WTC11 (cell line): ENCODE measurements at places on chromosomes 4 and X. TPM values are rescaled to one million over a fixed set of nuclear protein-coding genes. Genes with fewer than 3 reads are reported as not detected.
A peak's percentile ranks its signal among the peaks of the same experiment; 100 is the strongest.

GRCh38 chr4:10015140-10015753 lies 6.0 kb downstream of the SLC2A9 start:
- H3K4me3 ChIP-seq: no peak overlapping the region
- peak; percentile 73 for DNase-seq
- H3K27ac ChIP-seq: no peak overlapping the region

DNA sequence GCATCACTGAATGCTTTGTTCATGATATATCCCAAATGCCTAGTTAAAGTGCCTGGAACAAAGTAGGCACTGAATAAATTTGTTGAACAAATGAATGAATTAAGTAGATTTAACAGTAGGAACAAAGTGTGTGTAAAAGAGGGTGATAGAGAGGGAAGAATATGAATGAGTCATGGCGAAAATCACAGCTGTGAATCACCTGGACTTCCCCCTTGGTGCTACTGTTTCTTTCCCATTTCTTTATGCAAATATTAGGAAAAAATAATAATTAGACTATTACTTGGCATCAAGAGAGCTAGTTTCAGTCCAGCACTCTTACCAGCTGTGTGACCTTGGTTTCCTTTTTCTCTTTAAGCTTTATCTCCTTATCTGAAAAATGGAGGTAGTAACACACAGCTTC lies 9.2 kb downstream of the SPIN3 start:
- no peaks in the 10 kb centered on the region for H3K4me1 ChIP-seq
- peaks cover 54% of the 10 kb centered on the region for H3K36me3 ChIP-seq
- no peak overlapping the region for H3K4me3 ChIP-seq

GRCh38 chrX:140507982-140508305 lies 3.1 kb upstream of the SOX3 start:
- H3K27ac ChIP-seq: no peak overlapping the region
- peaks cover 29% of the 10 kb centered on the region for H3K4me1 ChIP-seq
- H3K4me3 ChIP-seq: peak overlapping the region; percentile 77
- peaks cover 84% of the 10 kb centered on the region for H3K27me3 ChIP-seq

GRCh38 chr4:8917868-8918783 lies 46.5 kb upstream of the HMX1 start:
- no peak overlapping the region for H3K4me3 ChIP-seq
- peak; percentile 91 for DNase-seq
- H3K27ac ChIP-seq: no peak overlapping the region
- H3K27me3 ChIP-seq: peaks cover 13% of the 10 kb centered on the region

DNA sequence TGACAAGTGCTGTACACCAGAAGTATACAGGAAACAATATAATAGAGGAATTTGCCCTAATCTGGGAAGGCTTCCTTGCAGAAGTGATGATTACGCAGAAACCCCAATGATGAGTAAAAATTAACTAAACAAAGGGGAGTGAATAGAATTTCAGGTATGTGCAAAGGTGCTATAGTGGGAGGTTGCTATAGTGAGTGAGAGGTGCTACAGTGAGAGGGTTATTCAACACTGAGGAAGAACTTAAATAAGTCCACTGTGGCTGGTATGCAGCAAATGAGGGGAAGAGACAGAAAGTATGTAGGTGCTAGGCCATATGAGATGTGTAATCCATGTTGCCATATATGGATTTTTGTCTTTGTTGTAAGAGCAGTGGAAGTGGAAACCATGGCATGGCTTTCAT lies 69.5 kb downstream of the TRIM2 start:
- DNase-seq: no peak
- H3K27ac ChIP-seq: peak overlapping the region; percentile 44
- peaks cover 48% of the 10 kb centered on the region for H3K4me1 ChIP-seq
- H3K27me3 ChIP-seq: no peaks in the 10 kb centered on the region
- no peak overlapping the region for H3K4me3 ChIP-seq

DNA sequence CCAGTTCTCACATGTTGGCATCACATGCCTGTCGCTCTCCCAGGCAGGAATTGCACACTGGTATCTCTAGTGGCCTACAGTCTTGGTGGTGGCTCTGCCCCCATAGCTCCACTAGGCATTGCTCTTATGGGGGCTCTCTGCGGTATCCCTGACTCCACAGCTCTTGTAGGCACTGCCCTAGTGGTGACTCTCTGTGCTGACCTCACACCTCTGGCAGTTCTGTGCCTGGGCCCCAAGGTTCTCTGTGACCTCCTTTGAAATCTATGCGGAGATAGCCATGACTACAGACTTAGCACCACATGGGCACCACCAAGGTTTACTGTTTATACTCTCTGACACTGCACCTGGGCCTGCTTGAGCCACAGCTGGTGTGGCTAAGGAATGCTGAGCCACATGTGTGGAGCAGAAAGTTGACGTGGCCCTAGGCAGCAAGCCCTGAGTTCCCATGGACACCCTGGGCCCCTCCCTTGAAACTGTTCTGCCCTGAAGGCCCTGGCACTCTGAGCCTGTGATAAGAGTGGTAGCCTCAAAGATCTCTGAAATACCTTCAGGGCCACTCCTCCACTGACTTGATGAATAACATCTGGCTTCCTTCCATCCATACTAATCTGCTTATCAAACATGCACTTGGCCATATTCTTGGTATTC lies 8.0 kb downstream of the SLC9B1 start:
- H3K4me3 ChIP-seq: no peak overlapping the region
- H3K36me3 ChIP-seq: no peaks in the 10 kb centered on the region
- H3K4me1 ChIP-seq: no peaks in the 10 kb centered on the region
- no peak for DNase-seq
- no peaks in the 10 kb centered on the region; the same call in 1 of the 2 replicates for H3K27me3 ChIP-seq

GRCh38 chr4:121183361-121183760 lies 19.2 kb upstream of the TNIP3 start:
- peaks cover 12% of the 10 kb centered on the region for H3K4me1 ChIP-seq
- H3K4me3 ChIP-seq: no peak overlapping the region
- peaks cover 9% of the 10 kb centered on the region for H3K36me3 ChIP-seq
- no peak for DNase-seq
- no peaks in the 10 kb centered on the region; the same call in 1 of the 2 replicates for H3K27me3 ChIP-seq

DNA sequence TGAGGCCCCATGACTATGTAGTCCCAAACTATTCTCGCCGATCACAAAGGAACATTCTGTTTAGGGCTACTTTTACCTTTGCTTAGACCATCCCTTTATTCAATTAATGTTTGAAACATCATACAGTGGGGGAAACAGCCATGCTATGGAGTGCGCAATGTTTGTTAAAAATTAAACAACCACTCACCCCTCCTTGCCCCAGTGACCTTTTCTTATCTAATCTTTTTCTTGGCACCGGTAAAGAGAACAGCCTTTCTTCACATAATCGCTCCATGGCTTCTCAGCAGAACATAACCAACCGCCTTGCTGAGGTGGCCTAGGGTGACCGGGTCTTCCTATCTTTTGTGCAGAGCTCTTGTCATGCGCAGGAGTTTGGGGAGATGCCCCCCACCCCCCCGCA lies 152.6 kb downstream of the VCX3A start:
- H3K4me3 ChIP-seq: no peak overlapping the region
- H3K4me1 ChIP-seq: peaks cover 28% of the 10 kb centered on the region
- H3K36me3 ChIP-seq: no peaks in the 10 kb centered on the region
- H3K27ac ChIP-seq: no peak overlapping the region
- no peaks in the 10 kb centered on the region for H3K27me3 ChIP-seq

DNA sequence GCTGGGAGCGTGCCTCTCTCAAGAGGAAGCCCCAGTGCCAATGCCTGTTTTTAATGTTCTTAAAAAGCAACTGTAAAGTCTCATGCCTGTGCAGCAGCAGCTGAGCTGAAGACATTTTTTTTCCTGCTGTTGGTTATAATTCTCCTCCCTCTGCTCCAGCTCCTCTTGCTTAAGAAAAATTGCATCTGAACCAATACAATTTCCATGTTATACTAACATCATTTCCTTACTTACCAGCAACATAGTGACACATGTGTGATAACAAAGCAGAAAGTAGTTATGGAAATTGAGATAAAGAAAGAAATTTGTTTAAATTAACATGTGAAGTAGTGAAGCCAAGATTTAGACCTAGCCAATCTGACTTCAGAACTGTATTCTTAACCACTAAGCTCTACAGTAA lies 101.4 kb downstream of the TBC1D19 start:
- DNase-seq: no peak
- 0 out of 2 replicates have a peak overlapping the region, but pooled peaks have one; percentile 15 for H3K27ac ChIP-seq
- no peak overlapping the region for H3K4me3 ChIP-seq
- H3K4me1 ChIP-seq: peaks cover 15% of the 10 kb centered on the region
- no peaks in the 10 kb centered on the region; the same call in 1 of the 2 replicates for H3K27me3 ChIP-seq
- peaks cover 14% of the 10 kb centered on the region for H3K36me3 ChIP-seq

DNA sequence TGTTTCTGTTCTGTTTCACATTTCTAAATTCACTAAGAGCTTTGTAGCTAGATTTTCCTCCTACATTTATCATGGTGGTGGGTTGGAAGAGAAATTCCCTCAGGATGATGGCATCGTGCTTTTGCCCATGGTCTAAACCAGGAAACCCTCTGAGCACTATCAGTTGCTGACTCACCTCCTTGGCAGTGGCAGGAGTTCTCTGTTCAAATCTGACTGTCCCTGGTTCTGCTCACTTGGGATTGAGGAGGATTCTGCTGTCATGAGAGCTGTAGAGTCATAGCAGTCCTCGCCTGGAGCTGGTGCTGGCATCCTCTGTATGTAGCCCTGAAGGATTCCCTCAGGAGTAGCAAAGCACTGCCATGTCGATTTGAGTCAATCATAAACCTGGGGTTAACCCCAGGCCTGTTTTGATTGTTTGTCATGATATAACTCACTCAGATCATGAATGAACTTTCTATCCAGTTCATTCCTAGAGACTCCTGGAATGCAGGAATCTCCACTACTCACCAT lies 9.4 kb downstream of the TEX13A start:
- no peak overlapping the region for H3K4me3 ChIP-seq
- no peaks in the 10 kb centered on the region; the same call in 1 of the 2 replicates for H3K4me1 ChIP-seq
- no peaks in the 10 kb centered on the region for H3K27me3 ChIP-seq
- DNase-seq: no peak
- H3K36me3 ChIP-seq: 0 out of 2 replicates have a peak, but pooled peaks cover 3% of the 10 kb centered on the region

GRCh38 chrX:114650351-114650750 lies 66.5 kb downstream of the HTR2C start:
- DNase-seq: no peak
- H3K4me1 ChIP-seq: no peaks in the 10 kb centered on the region
- H3K36me3 ChIP-seq: no peaks in the 10 kb centered on the region
- no peak overlapping the region for H3K27ac ChIP-seq

- H3K4me3 ChIP-seq: no peak overlapping the region
- H3K27ac ChIP-seq: no peak overlapping the region
- no peak for DNase-seq
Measured at GRCh38 chr4:141860974-141861373, 224.6 kb downstream of the IL15 start.

DNA sequence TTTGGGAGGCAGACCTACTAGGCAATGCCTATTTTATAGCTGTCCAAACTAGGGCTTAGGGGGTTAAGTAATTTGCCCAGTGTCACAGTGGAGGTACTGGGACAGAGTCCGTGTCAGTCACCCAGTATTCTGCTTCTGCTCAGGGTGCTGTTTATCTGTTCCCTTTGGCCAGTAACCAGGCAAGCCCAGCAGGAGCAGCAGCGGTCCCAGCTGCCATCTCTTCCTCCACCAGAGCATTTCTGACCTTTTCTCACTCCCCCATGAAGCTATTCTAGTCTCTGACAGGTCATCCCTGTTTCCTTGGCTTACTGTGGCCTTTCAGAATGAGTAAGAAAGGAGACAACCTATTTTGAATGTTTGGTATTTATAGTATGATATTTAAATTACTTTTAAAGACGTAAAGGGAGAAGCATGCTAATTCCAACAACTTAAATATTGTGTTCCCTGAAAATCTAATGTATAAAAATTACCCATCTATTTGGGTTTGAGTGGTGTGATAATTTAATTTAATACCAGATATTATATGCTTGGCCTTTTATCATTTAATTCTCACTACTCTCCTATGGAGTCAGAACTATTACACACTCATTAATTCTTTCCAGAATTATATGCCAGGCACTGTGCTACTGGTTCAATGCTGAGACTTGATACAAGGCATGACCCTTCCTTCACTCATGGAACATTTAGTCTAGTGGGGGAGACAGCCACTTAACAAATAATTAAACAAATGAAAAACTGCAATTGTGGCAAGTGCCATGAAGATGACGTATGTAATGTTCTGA lies 60.6 kb downstream of the RPS6KA3 start:
- no peak for DNase-seq
- H3K27ac ChIP-seq: no peak overlapping the region

- DNase-seq: no peak
- no peak overlapping the region for H3K27ac ChIP-seq
- H3K4me1 ChIP-seq: peaks cover 34% of the 10 kb centered on the region
- H3K27me3 ChIP-seq: no peaks in the 10 kb centered on the region
- H3K4me3 ChIP-seq: no peak overlapping the region
- no peaks in the 10 kb centered on the region for H3K36me3 ChIP-seq
Measured at GRCh38 chrX:63506320-63506719, 155.2 kb upstream of the SPIN4 start.

GRCh38 chr4:109169170-109169569 lies 133.3 kb downstream of the COL25A1 start:
- no peak overlapping the region for H3K4me3 ChIP-seq
- peaks cover 3% of the 10 kb centered on the region for H3K4me1 ChIP-seq
- H3K36me3 ChIP-seq: no peaks in the 10 kb centered on the region
- no peak overlapping the region for H3K27ac ChIP-seq
- no peaks in the 10 kb centered on the region for H3K27me3 ChIP-seq

DNA sequence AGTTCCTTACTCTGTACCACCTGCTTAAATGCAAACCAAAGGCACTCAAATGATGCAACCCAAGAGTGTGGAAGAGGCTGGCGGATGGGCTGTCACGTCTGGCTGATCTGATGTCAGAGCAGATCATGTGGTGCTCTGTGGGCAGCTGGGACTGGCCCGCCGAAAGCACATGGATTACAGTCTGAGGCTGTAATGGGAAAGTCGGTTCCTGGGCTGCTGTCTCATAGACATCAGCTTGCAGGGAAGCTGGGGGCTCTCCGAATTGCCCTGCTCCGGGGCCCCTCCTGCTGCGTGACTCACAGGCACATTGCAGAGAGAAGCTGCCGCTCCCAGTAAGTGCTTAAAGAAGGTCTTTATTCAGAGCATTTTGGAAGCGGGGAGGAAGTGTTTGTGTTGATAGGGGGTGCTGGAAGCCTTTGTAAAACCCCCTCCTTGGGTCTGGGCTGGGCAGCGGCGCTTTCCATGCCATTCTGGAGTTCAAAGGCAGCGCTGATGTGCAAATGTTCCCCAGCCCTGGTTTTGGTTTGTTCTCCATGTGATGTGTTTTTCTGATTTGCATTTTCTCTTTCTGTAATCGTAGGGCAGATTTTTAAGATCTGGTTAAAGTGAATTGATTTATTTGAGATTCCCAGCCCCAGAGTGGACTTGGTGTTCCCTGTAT lies 181.1 kb downstream of the LARP7 start:
- H3K4me3 ChIP-seq: peak overlapping the region; percentile 58
- H3K27me3 ChIP-seq: no peaks in the 10 kb centered on the region
- DNase-seq: peak; percentile 81
- H3K4me1 ChIP-seq: peaks cover 21% of the 10 kb centered on the region

Gene KLHL13
- 5.9 to 7.7 TPM (median 6.0 TPM) in 3 replicates for total RNA-seq

Gene FDCSP
- total RNA-seq: not detected in 3 replicates

Gene ART3
- total RNA-seq: 0.27 to 0.59 TPM in 2 of 3 replicates, not detected in the other

Gene MAGEB1
- 0.09 to 0.22 TPM in 2 of 3 replicates, not detected in the other for total RNA-seq

Gene FRG2
- not detected in 3 replicates for total RNA-seq

Gene F8A2
- not detected in 3 replicates for total RNA-seq

Gene LIMCH1
- 0.66 to 0.92 TPM (median 0.80 TPM) in 3 replicates for total RNA-seq

Gene RPS6KA6
- 13.1 to 14.8 TPM (median 13.3 TPM) in 3 replicates for total RNA-seq

Gene SOWAHD
- total RNA-seq: 3.6 to 5.0 TPM (median 4.3 TPM) in 3 replicates

Gene PITX2
- total RNA-seq: 11.3 to 24.9 TPM (median 12.2 TPM) in 3 replicates

Gene RXFP1
- 0.48 to 0.89 TPM (median 0.82 TPM) in 3 replicates for total RNA-seq
